ENCODE measurements at places on chromosomes 2 and 18.

GRCh38 chr2:136189221-136189782 lies 71.4 kb upstream of the CXCR4 start:
- no peak for DNase-seq

GRCh38 chr2:3738454-3738853 lies 35.1 kb downstream of the DCDC2C start:
- DNase-seq: peak; percentile 45

DNA sequence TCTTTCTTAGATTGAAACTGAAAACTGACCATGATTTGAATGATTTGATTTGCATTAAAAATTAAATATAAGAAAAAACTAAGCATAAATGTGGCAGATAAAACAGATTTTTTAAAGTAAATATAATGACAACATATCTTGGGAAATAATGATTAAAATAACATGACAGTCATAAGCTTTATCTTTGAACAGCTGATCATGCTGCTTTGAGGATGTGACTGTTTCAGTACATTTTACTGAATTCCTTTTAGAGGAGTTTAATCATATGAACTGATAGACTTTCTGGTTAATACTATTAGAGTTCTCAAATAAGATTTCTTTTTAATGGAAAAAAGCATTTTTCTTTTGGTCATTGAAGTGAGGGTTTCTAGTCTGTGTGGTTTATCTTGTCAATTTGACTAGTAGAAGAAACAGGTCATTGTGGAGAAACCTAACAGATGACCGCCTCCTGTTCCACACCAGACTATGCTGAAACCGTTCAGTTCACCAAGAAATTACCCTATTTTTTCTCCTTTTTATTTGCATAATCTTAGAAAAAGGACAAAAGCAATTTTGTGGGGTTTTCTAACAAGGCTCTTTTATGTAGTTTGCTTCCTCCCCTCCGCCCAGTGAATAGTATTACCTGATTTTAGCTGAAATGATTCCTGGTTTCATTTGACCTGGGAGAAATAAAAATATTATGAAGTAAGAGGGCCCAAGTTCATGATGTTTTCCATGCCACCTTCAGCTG lies 262.1 kb downstream of the PTGR3 start:
- no peak for DNase-seq

GRCh38 chr2:42105330-42106256 lies 57.8 kb downstream of the PKDCC start:
- no peak for DNase-seq

DNA sequence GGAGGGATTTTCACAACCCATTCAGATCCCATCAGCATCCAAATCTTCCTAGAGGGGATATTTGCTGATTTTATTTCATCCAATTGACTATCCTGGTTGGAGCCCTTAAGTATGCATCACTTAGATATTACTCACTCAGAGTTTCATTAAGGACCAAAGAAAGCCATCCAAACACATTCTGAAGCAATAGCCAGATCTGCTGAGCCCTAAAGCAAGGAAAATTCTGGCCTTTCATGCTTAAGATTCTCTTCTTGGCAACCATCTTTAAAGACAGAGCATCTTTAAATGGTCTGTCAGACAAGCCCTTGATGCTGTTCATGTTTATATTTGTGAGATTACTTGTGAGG lies 40.9 kb upstream of the C1D start:
- DNase-seq: no peak

GRCh38 chr18:57794951-57795728 lies 8.0 kb downstream of the ATP8B1 start:
- DNase-seq: no peak

- no peak for DNase-seq
Observed at GRCh38 chr2:206531996-206532543, 88.7 kb downstream of the ADAM23 start.

GRCh38 chr18:62249478-62250097 lies 62.5 kb downstream of the RELCH start:
- DNase-seq: peak; percentile 67

DNA sequence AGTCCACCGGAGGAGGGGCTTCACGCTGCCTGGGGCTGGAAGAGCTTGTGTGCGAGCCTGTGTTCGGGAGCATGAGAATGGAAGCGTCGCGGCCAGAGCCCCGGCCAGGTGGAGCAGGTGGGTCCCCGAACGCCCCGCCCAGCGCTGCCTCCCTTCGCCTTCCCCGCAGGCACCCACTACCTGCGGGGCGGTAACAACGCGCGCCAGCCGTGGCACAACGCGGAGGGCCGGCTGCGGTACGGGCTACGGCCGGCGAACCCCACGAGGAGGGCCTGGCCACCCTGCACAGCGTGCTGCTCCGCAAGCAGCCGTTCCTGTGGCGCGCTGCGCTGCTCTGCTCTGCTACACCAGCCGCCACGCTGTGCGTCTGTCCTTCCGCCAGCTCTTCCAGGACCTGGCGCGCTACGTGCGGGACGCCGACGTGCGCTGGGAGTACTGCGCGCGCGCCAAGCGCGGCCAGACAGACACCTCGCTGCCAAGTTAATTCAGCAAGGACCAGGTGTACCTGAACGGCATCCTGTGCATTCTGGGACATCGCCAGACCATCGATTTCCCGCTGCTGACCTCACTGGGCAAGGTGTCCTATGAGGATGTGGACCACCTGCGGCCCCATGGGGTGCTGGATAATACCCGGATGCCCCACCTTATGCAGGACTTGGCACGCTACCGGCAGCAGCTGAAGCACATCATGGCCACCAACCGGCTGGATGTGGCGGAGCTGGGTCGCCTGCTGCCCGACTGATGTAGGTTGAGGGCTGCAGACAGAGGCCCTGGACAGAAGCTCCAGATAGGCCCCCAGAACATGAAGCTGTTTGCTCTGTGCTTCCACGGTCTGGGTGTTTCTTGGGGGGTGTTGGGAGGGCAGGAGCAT lies 200.6 kb downstream of the NAPG start:
- no peak for DNase-seq

DNA sequence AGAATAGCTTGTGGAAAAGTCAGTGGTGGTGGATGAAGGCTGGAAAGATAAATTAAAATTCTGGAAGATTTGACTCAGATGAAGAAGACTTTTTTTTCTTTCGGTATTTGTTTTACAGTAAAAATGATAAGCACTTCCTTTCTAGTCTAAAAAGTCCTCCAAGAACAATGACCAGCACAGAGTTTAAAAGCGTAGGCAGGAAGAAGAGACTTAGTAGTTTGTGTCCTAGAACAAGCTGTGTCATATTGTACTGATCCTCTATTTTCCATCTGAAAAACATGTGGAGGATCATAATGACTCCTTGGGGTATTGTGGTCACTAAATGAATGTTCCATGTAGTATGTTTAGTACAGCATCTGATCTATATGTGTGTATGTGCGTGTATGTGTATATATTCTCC lies 132.4 kb upstream of the FSHR start:
- DNase-seq: no peak

GRCh38 chr2:112792419-112792818 lies 8.1 kb upstream of the IL1A start:
- no peak for DNase-seq

DNA sequence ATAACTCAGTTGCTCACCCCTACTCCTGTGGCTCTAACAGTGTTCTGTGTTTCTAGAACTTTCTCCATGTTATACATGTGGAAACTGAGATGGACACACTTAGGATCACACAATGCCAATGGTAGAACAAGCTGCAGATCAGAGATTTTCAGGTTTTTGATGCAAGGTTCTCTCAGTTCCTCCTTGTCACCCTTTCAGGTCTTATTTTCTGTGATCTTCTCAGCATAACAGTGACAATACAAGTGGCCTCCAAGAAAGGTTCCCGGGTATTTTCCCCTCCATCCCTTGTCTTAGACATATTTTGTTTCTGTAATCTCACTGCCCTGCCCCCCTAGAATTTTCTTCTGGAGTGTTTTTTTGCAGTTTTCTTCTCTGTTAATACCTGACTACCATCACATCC lies 6.2 kb upstream of the MGAT5 start:
- no peak for DNase-seq

DNA sequence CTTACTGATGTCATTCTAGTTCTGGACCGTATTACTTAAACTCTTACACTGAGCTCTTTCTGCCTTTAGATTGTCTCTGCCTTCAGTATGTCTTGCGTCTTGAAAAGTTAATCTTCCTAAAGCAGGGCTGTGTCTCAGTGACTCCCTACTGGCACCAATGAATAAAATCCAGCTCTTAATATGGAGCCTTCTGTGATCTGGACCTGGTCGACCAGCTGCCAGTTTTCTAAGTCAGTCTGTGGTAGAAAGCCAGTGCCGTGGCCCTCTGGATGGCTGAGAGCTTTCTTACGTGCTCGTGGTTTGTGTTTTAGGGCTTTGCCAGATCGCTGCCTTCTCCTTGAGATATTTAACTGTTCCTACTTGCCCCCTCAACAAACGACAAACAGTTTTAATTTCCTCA lies 26.8 kb downstream of the ZNF407 start:
- DNase-seq: no peak

DNA sequence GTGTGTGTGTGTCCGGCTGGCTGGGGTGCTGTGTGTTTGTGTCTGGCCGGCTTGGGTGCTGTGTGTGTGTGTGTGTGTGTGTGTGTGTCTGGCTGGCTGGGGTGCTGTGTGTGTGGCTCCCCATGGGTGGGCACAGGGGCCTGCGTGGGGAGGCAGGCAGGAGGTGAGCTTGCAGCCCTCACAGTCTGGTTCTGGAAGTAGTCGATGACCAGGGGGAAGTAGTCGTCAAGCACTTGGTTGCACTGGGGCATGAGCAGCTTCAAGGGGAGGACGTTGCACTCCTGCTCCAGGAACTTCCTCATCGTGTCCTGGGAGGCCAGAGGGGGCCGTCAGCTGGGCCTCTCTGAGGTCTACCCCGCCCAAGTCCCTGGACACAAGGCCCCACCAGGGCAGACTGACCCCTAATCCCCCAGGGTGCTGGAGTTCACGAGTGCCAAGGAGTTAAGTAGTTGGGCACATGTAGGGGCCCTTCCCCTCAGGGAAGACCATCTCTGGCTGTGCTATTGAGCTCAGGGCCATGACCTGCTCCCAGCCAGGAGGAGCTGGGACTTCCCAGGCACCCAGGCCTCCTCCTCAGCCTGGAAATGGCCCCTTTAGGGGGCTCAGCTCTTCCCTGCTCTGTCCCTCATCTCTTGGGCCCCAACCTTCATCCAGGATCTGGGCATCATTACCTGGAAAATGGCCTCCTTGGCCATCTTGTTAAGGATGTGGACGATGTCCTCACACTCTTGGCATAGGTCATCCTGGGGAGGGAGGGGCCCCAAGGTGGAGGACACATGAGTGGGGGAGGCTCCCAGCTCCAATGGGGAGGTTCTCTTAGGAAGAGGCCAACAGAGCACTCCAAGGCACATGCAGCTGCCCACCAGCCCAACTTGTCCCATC lies 1.3 kb downstream of the SFTPB start:
- DNase-seq: peak; percentile 11

GRCh38 chr2:46300406-46300832 lies 3.2 kb downstream of the EPAS1 start:
- DNase-seq: no peak
